ENCODE measurements at places on chromosomes 13 and 19. TPM values are rescaled to one million over a fixed set of nuclear protein-coding genes. Genes with fewer than 3 reads are reported as not detected.

Gene TEKTIP1
- total RNA-seq: not detected

Gene MEF2B
- total RNA-seq: under 0.01 TPM

Gene CEACAM3
- total RNA-seq: not detected

Gene CLEC17A
- total RNA-seq: not detected

Gene KLK14
- total RNA-seq: not detected

Gene ZNF541
- not detected for total RNA-seq

Gene MBD3L2
- total RNA-seq: not detected

Gene LILRA1
- not detected for total RNA-seq

Gene ASF1B
- 13.1 TPM for total RNA-seq
